CD4-positive, alpha-beta T cell treated with Interleukin-15 for 4 hours (primary cell): ENCODE measurements at places on chromosomes 3 and 15.
A peak's percentile ranks its signal among the peaks of the same experiment; 100 is the strongest.

DNA sequence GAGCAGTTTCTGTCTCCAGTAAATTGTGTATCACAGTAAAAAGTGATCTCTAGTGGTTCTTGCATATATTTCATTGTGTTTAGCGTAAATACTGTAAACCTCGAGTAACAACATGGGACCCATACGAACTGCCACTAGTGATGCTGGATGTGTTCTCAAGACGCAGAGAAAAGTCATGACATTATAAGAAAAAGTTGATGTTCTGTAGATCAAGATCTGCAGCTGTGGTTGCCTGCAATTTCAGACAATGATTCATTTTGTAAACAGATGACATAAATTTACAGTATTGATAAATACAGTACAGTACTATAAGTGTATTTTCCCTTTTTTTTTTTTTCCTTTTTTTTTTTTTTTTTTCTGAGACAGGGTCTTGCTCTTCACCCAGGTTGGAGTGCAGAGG, 100.1 kb downstream of the DPH6 start:
- no peak for DNase-seq

DNA sequence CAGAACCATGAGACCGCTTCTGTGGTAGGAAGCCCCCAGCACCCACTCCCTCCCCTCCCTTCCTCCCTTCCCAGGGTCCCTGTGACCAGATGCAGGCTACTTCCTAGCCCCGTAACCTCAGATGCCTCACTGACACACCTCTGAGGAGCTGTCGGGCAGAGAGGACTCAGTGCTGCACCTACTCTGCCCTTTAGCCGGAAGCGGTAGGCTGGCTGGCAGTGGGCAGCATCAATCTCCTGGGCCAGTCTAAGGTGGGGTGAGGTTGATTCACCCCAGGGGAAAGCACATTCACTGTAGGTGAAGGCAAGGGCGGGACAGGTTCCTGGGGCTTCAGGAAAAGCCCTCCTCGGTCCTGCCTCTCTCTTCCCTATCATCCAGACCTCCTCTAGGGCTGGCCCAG, 19.1 kb downstream of the CSRNP1 start:
- no peak for DNase-seq

- no peak for DNase-seq
Measured at GRCh38 chr3:184234224-184234623, 4.8 kb downstream of the VWA5B2 start.

- DNase-seq: peak; percentile 76
Measured at GRCh38 chr3:136075218-136075808, 109.8 kb downstream of the PPP2R3A start.

DNA sequence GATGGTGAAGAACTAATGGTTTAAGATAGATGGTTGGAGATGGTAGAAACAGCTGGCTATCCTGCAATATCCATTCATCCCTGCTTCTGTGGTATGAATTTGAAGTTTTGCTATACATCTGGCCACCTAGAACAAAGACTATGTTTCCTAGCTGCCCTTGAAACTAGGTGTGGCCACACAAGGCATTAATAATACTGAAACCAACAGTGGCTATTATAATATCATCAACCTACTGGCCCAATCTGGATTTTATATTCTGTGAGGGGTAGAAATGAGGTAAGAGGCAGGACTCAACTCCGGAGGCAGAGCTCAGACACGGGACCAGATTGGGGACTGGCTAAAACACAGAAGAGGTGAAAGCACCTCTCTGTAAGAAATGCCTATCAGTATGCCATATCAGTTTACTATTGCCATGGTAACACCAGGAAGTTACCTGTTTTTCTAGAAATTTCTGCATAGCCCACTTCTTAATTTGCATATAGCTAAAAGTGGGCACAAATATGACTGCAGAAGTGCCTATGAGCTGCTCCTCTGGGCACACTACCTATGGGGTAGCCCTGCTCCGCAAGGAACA, 8.4 kb downstream of the IFT80 start:
- DNase-seq: no peak

DNA sequence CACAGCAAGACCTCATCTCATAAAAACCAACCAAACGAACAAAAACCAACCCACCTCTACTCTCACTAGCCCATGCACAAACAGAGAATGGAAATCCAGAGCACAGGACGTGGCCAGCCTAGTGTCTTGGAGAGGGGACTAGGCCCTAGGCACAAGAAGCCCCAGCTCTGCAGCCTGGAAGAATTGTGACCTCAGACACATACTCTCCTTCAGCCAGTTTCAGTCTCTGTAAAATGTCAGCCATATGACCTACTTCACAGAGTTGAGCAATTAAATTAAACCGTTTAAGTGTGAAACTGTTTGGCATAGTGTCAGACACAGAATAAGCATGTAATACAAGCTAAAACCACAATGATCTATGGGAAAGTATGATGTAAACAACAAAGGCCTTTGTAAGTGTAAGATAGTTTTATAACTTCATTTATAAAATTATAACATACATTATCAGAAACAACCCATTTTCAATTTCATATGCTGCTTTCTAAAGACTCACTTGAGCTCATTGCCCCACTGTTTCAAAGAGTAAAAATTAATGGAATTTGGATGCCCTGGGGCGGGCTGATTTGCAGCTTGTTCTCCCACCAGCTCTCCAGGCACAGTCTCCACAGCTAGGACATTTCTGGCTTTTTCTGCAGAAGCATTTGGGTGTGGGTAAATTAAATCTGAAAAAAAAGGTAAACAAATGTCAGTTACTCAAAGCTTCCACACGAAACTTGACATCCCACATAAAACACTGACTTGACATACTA, 32.9 kb downstream of the TBC1D2B start:
- peak; percentile 59 for DNase-seq

DNA sequence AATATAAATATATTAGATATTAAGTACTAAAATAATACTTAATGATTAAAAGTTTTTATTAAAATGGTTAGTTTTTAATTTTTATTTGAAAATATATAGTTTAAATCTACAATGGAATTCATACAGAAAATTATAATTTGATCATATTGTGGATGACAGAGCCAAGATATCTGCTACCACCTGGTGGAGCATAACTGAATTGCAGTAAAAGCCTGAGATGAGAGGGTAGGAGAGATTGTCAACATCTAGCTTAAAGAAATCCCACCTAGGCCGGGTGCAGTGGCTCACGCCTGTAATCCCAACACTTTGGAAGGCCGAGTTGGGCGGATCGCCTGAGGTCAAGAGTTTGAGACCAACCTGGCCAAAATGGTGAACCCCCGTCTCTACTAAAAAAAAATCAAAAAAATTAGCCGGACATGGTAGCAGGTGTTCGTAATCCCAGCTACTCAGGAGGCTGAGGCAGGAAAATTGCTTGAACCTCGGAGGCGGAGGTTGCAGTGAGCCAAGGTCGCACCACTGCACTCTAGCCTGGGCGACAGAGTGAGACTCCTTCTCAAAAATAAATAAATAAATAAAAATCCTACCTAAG, 25.1 kb upstream of the CSTA start:
- DNase-seq: peak; percentile 56

DNA sequence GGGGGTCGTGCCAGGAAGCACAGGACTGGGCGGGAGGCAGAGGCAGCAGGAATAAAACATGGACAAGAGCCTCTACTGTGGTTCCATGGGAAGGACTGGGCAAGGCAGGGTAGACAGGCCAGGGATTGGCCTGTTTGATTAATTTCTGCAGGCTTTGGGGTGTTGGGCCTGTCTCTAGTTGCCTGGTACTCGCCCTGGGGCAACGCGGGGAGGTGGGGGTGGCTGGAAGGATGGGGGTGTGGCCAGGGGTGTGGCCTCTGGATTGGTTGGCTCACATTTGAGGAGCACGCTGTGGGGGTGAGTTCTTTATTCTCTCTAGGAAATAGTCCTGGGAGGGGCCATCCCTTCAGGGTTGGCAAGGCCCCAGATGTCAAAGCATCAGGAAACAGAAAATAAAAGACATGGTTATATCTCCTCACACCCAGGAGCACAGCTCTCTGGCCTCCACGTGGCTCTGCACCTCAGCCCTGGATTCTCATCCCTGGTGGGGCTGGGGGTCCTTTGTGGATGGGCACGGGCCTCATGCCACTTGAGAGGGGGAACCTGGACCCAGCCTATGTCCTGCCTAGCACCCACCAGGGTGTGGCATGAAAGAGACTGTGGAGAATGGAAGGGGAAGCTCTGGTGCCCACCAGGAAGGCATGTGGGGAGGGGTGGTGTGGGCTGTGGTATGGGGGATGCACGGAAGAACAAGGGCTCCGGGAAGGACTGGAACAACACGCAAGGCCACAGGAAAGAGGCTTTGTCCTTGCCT, 223.0 kb upstream of the LYSMD4 start:
- no peak for DNase-seq

GRCh38 chr3:160545504-160545871, 19.9 kb downstream of the KPNA4 start:
- no peak for DNase-seq

- DNase-seq: no peak
Measured at GRCh38 chr15:82648257-82649103, 1.3 kb upstream of the CPEB1 start.

DNA sequence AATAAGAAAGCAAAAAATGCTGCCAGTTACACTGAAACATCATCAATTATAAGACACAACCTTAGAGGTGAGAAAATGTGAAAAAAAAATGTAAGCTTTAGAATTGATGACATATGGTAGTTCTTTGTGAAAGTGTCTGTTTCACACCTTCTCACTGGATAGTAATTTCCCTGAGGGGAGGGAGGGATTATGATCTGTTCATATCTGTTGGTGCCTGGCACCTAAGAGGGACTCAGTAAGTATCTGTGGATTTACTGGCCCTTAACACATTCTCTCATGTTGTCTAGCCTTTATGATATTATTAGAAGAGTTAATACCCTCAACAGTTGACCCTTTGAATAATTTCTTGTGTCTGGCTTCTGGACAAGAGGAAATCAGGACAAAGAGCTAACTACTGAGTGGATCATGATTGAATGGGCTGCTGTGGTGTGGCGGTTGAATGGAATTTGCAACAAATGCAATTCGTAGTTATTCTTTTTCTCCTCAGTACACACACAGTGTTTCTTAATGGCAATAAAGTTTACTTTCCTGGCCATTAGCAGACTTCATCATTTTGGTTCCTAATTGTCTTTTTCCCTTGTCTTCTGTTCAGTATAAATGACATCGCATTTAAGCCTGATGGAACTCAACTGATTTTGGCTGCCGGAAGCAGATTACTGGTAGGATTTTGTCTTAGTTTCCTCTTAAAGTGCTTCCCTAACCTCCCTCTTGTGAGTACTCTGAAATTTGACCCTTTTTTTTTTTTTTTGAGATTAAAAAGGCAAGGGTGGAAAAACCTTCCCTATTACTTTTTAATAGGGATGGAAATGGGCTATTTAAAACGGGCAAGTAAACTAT, 9.5 kb downstream of the IFT122 start:
- DNase-seq: no peak

GRCh38 chr15:99592145-99592791, 26.5 kb downstream of the MEF2A start:
- no peak for DNase-seq

DNA sequence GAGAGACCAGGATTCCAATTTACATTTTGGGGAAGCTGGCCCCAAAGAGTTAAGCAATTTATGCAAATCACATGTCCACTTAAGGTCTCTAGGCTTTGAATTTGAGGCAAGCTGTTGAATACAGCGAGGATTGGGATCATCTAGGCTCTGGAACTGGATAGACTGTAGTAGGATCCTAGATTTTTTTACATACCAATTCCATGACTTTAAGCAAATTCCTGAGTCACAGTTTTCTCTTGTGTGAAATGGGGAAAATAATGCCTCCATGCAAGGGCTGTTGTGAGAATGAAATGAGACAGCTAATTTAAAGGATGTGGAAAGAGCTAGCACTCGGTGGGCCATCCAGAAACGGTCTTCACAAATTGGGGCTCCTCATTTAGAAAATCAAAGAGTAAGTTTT, 103.4 kb downstream of the MINAR1 start:
- no peak for DNase-seq

GRCh38 chr3:8629151-8630021, 15.2 kb downstream of the SSUH2 start:
- DNase-seq: peak; percentile 75

GRCh38 chr15:56390739-56391267, 25.6 kb downstream of the TEX9 start:
- DNase-seq: no peak

DNA sequence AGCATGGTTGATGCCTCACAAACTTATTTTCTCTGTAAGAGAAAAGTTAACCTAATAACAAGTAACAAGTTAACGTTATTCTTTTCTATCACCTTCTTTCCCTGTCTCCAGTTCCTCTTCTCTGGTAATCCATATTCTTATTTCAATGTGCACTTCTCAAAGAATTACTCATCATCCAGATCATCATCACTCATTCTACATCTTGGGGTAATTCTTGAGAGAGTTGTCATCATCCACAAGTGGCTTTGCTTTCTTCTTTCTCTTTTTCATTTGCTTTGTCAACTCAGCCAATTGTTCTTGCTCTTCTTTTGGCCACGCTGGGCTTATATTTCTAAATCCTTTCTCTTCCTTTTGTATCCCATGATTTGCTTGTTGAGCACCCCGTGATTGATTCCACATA, 20.8 kb upstream of the RNF111 start:
- DNase-seq: no peak

- peak; percentile 95 for DNase-seq
Measured at GRCh38 chr3:50616770-50617095, 218 bp upstream of the MAPKAPK3 start.

DNA sequence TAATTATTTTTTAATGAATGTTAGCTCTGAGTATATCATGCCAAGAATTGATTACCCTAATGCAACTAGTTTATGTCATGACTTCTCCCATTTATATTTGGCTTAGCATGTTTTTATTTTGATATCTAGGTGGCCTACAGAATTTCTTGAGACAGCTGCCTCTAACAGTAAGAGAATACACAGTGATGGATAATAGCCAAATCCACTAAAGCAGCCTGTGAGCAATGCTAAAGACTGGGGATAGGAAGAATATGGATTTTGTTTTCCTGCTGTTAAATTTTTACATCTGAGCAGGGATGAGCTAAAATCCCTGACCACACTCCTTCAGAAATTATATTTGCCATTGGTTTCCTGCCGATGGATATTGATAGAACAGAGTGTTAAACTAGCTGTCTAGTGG, 149.3 kb upstream of the TGFBR2 start:
- no peak for DNase-seq

DNA sequence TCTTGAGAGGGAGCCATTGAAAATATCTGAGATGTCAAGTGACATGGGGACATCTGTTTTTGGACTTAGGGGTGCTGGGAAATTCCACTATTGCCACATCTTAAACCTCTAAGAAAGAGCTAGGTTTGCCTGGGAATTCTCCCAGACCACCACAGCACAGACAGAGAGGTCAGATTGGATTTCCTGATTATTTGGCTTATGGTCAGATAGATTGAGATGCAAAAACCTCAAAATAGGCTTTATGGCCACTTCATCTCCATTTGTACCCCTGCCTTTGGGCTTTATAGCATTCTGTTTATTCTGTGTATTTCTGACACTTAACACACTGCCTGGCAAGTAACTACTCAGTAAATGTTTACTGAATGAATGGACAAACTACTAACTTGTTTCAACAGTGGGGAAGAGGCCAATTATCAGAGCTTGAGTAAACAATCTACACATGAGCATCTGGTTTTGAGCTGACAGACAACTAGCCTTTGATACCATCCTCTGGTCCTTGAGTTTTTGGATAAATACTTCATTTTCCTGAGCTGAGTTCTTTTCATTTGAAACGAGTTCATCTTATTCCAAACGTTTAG, 81.8 kb downstream of the TP63 start:
- DNase-seq: no peak

GRCh38 chr15:62566248-62566647, 401.2 kb upstream of the C2CD4B start:
- no peak for DNase-seq
